ENCODE measurements at places on chromosomes 3 and 15. TPM values are rescaled to one million over a fixed set of nuclear protein-coding genes. Genes with fewer than 3 reads are reported as not detected.

DNA sequence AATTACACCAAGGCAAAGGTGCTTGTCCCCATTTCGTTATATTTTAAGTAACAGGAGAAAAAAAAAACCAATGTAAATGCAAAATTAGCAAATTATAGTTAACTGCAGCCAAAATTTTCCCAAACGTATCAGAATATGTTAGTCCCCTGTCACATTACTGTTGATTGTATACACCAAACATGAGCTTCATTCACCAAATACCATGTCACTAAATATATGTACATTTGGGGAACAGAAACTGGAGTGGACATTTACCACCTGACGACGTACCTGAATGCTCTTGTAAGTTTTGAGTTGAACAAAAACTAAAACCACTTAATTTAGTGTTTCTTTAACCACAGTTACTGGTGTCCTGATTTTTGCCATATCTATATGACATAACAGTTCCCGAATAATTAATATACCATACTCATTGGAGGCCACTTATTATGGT lies 3.3 kb upstream of the FOXP1 start:
- no peaks in the 10 kb centered on the region for H3K27me3 ChIP-seq
- H3K4me3 ChIP-seq: no peak overlapping the region
- no peaks in the 10 kb centered on the region for H3K36me3 ChIP-seq
- H3K27ac ChIP-seq: no peak overlapping the region
- no peaks in the 10 kb centered on the region for H3K4me1 ChIP-seq

DNA sequence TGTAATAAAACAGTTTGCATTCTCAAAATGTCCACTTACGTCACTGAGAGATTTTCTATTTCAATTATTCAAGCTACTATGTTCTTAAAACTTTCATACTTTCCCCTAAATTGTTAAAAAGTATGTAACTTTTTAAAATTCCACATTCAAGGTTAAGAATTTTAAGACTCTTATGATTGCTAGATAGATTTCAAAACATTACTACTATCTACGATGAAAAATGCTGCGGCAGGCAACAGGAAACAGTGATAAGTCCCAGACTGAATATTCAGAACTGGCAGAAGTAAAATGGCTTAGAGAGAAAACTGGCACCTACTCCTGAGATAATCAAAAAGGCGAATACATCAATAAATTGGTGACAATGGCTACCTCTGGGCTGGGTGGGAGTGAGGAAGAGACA lies 16.2 kb downstream of the ATP13A3 start:
- H3K4me3 ChIP-seq: no peak overlapping the region
- H3K36me3 ChIP-seq: no peaks in the 10 kb centered on the region
- no peak overlapping the region for H3K27ac ChIP-seq
- H3K27me3 ChIP-seq: no peaks in the 10 kb centered on the region
- DNase-seq: no peak
- H3K4me1 ChIP-seq: no peaks in the 10 kb centered on the region

Gene PLA2G4B
- 6.6 TPM for total RNA-seq

DNA sequence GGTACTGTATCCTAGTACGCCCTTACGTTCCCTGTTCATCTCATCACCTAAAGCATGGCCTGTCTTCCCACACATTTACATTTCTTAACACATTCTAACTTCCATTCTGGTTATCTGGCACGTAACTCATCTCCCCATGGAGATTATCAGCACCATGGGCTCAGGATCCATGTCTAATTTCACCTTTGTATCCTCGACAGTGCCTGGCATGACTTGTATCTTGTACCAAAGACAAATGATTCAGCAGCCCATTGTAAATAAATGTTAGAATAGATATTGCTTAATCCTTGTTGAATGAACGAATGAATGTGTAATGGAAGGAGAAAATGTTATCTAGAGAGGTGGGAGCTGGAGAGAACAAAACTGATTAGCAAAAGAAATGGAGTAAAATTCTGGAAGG lies 69.7 kb upstream of the TPM1 start:
- no peaks in the 10 kb centered on the region for H3K36me3 ChIP-seq
- H3K4me3 ChIP-seq: no peak overlapping the region
- H3K4me1 ChIP-seq: peaks cover 5% of the 10 kb centered on the region
- H3K27me3 ChIP-seq: no peaks in the 10 kb centered on the region
- no peak for DNase-seq

DNA sequence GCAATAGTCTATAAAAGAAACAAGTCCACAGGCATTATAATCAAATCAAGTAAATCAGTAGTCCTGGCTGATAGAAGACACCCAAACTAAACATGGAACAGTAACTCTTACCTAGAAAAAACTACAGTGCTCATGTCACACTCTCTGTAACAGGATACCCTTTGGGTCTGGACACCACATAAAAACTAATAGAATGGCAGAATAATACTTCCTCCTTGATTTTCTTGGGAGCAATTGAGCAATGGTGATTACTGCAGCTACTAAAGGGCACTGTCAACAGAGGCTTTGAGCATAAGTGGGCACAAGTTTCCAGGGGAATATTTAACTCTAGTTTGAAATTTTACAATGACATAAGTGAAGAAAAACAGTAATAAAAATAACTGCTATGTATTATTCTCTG lies 59.5 kb downstream of the GLB1 start:
- H3K27me3 ChIP-seq: no peaks in the 10 kb centered on the region
- H3K4me1 ChIP-seq: no peaks in the 10 kb centered on the region
- H3K27ac ChIP-seq: no peak overlapping the region
- no peak overlapping the region for H3K4me3 ChIP-seq
- DNase-seq: no peak

Gene ZNF80
- not detected for total RNA-seq

Gene WDR49
- not detected for total RNA-seq

GRCh38 chr15:49751191-49751590 lies 130.3 kb downstream of the DTWD1 start:
- H3K27ac ChIP-seq: no peak overlapping the region
- H3K4me1 ChIP-seq: no peaks in the 10 kb centered on the region
- no peak for DNase-seq
- H3K27me3 ChIP-seq: no peaks in the 10 kb centered on the region

Gene SAMMSON
- total RNA-seq: not detected

- H3K4me3 ChIP-seq: no peak overlapping the region
- DNase-seq: no peak
- no peaks in the 10 kb centered on the region for H3K4me1 ChIP-seq
- H3K27me3 ChIP-seq: no peaks in the 10 kb centered on the region
- H3K27ac ChIP-seq: no peak overlapping the region
- H3K36me3 ChIP-seq: no peaks in the 10 kb centered on the region
Observed at GRCh38 chr3:98038876-98039275, 3.8 kb upstream of the GABRR3 start.

Gene LRIG1
- total RNA-seq: 17.7 TPM

- H3K4me1 ChIP-seq: peaks cover 16% of the 10 kb centered on the region
- no peak overlapping the region for H3K4me3 ChIP-seq
Observed at GRCh38 chr3:39105687-39106063, 1.8 kb downstream of the GORASP1 start.

Gene RASGRP1
- total RNA-seq: 0.39 TPM

GRCh38 chr3:116863822-116864589 lies 154.4 kb downstream of the TUSC7 start:
- DNase-seq: no peak
- no peak overlapping the region for H3K4me3 ChIP-seq
- H3K27me3 ChIP-seq: no peaks in the 10 kb centered on the region
- H3K27ac ChIP-seq: no peak overlapping the region
- no peaks in the 10 kb centered on the region for H3K36me3 ChIP-seq

GRCh38 chr3:3800080-3800455 lies 837 bp downstream of the LRRN1 start:
- H3K4me1 ChIP-seq: peaks cover 10% of the 10 kb centered on the region
- no peak overlapping the region for H3K27ac ChIP-seq
- H3K4me3 ChIP-seq: peak overlapping the region; percentile 31
- DNase-seq: peak; percentile 50
- H3K36me3 ChIP-seq: no peaks in the 10 kb centered on the region
- H3K27me3 ChIP-seq: no peaks in the 10 kb centered on the region

DNA sequence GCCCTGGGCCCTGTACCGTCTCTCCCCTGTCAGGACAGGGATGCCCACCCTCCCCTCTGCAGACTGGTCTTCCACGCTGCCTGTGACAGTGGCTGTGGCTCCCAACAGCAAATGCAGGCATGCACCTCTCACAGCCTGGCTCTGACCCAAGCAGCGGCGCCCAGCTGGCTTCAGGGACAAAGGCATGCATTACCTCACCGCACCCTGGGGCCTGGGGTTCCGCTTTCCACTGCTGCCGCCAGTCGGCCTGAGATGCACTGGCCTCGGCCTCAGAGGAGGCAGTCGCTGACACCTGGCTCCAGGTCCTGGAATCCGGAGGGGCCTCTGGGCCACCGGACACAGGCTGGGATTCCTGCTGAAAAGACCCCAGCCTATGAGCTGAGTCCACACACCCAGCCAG lies 70.3 kb downstream of the SCN5A start:
- no peaks in the 10 kb centered on the region for H3K4me1 ChIP-seq
- H3K27ac ChIP-seq: no peak overlapping the region
- H3K4me3 ChIP-seq: no peak overlapping the region
- DNase-seq: no peak
- no peaks in the 10 kb centered on the region for H3K27me3 ChIP-seq
- no peaks in the 10 kb centered on the region for H3K36me3 ChIP-seq

DNA sequence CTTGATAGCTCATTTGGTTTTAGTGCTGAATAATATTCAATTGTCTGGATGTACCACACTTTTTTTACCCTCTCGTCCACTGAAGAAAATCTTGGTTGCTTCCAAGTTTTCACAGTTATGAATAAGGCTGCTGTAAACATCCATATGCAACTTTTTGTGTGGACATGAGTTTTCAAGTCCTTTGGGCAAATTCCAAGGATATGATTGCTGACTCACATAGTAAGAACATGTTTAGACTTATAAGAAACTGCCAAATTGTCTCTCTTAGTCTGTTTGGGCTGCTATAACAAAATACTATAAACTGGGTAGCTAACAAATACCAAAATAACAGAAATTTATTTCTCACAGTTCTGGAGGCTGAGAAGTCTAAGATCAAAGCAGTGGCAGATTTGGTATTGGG lies 59.5 kb upstream of the TNFSF10 start:
- no peak for DNase-seq
- H3K4me3 ChIP-seq: no peak overlapping the region
- H3K27ac ChIP-seq: no peak overlapping the region
- H3K36me3 ChIP-seq: no peaks in the 10 kb centered on the region
- H3K4me1 ChIP-seq: peaks cover 34% of the 10 kb centered on the region

Gene ACTC1
- 1.4 TPM for total RNA-seq

DNA sequence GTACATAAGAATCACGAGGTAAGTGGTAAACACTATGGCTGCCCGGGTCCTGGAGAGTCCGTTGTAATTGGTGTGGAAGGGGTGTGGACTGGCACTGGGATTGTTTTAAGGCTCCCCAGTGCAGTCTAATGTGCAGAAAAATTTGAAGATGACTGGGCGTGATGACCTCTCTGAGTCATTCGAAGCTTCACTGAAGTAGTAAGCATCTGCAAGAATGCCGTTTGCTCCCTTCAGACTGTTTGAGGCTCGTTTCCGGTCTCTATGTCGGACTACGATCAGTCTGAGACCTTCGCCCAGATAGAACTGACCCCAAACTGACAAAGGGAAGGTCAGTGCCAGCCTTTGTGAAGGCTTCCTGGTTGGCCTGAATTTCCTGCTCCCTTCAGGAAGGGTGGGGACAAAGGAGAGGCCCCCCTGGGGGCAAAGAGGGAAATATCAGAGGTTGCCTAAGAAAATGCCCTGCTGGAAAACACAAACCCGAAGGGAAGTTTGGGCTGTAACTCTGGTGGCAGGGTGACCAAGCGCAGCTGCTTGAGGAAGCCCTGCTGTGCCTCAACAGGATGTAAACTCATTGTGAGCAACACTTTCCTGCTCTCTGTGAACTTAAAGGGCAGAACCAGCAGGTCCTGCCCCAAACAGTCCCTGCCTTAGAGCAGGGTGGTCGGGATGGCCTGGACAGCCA lies 34.6 kb downstream of the BTD start:
- H3K4me1 ChIP-seq: peaks cover 10% of the 10 kb centered on the region
- no peaks in the 10 kb centered on the region for H3K27me3 ChIP-seq
- no peak overlapping the region for H3K4me3 ChIP-seq
- no peaks in the 10 kb centered on the region for H3K36me3 ChIP-seq

DNA sequence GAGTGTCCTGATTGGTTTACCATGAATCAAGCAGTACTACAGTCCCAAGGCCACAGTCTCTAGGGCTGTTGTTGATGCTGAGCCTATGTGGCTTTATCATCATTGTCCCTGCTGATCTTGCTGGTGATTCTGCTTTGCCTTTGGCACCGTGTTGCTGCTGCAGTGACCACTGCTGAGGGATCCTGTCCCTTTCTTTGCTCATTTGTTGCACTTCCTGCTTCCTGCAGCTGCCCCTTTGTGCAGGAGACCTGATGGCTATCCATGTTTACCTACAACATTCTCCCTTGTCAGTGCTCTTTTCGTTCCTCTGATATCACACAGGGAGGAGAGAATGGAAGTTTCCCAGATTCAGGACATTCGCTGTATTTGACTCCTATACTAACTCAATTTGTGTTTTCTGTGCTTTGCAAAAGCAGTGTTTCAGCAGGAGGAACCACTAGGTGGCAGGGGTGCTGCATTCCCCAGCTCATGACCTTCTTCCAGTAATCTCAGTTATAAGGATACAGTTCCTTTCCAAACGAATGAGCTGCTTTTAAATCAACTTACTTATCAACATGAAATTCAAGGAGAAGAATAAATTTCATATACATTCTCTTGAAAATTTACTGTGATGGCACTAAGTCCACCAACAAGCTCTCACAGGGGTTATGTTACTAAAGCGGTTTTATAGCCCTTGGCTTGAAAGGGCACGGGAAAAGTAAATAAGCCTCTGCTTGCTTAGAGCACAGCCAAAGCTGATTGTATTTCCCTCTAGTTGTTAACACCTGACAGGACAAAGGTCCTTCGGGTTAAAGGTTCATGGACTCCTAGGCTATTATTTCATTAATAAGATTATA lies 9.7 kb upstream of the THUMPD3 start:
- peak overlapping the region; percentile 27 for H3K27ac ChIP-seq
- H3K36me3 ChIP-seq: no peaks in the 10 kb centered on the region
- DNase-seq: peak; percentile 61
- no peaks in the 10 kb centered on the region for H3K27me3 ChIP-seq

GRCh38 chr15:90955624-90956273 lies 1.1 kb downstream of the RCCD1 start:
- H3K4me3 ChIP-seq: peak overlapping the region; percentile 57
- peaks cover under 1% of the 10 kb centered on the region for H3K36me3 ChIP-seq
- no peak overlapping the region for H3K27ac ChIP-seq
- no peak for DNase-seq

Gene ARHGEF26
- 25.5 TPM for total RNA-seq

Gene EHHADH
- 287 TPM for total RNA-seq

DNA sequence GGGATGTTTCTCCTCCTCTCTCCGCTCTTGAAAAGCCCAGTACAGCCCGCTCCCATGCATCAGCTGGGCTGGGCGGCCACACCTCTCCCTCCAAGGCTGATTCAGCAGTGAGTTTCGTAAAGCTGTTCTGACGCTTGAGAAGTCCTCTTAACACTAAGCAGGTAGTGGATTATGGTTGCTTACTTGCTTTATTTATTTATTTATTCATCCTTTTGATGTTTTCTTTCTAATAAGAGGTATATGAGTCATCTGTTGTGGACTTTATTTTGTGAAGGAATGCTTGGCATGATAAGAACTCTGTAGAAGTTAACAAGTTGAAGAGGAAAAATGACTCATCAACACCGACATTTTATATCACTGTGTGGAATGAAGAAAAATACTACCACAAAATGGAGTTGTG lies 285.0 kb downstream of the SQOR start:
- H3K27ac ChIP-seq: no peak overlapping the region
- no peaks in the 10 kb centered on the region for H3K4me1 ChIP-seq
- no peaks in the 10 kb centered on the region for H3K27me3 ChIP-seq
- no peak for DNase-seq
- no peak overlapping the region for H3K4me3 ChIP-seq

Gene LOXL1
- 1.1 TPM for total RNA-seq

Gene RGMA
- not detected for total RNA-seq

- H3K27me3 ChIP-seq: no peaks in the 10 kb centered on the region
- no peak overlapping the region for H3K4me3 ChIP-seq
- H3K27ac ChIP-seq: no peak overlapping the region
- no peaks in the 10 kb centered on the region for H3K4me1 ChIP-seq
- no peak for DNase-seq
Observed at GRCh38 chr3:46293035-46293724, 50.9 kb downstream of the CCR3 start.
